ENCODE measurements at places on chromosomes 1 and 21. TPM values are rescaled to one million over a fixed set of nuclear protein-coding genes. Genes with fewer than 3 reads are reported as not detected.

RGS13 gene
- 0.89 TPM for total RNA-seq

FALEC gene
- 0.84 TPM for total RNA-seq

CD164L2 gene
- total RNA-seq, result not detected

PAQR7 gene
- 5.8 TPM for total RNA-seq

BCL2L15 gene
- 0.75 TPM for total RNA-seq

ARHGEF19 gene
- 1.3 TPM for total RNA-seq

S100A7 gene
- not detected for total RNA-seq

CRP gene
- not detected for total RNA-seq

RGSL1 gene
- not detected for total RNA-seq

KLHL17 gene
- 3.9 TPM for total RNA-seq

AADACL3 gene
- total RNA-seq, result not detected
